ENCODE measurements at places on chromosomes 6 and 20.

DNA sequence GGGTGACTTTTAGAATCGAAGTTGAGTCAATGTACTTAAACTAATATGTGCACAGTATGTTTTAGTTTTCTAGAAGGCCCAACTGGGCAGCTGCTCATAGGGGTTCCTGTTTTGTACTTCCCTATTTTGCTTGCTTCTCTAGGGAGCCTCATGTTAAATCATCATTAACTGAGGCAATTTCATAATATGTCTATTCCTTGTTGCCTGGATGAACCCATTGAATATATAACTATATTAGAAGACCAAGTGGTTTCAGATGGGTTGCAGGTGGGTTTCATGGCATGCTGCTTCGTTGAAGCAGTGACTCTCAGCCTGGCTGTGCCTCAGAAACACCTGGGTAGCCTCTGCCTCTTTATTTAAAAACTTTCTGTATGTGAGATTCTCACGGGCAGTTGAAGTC lies 22.2 kb downstream of the CARMIL1 start:
- no peak for DNase-seq

DNA sequence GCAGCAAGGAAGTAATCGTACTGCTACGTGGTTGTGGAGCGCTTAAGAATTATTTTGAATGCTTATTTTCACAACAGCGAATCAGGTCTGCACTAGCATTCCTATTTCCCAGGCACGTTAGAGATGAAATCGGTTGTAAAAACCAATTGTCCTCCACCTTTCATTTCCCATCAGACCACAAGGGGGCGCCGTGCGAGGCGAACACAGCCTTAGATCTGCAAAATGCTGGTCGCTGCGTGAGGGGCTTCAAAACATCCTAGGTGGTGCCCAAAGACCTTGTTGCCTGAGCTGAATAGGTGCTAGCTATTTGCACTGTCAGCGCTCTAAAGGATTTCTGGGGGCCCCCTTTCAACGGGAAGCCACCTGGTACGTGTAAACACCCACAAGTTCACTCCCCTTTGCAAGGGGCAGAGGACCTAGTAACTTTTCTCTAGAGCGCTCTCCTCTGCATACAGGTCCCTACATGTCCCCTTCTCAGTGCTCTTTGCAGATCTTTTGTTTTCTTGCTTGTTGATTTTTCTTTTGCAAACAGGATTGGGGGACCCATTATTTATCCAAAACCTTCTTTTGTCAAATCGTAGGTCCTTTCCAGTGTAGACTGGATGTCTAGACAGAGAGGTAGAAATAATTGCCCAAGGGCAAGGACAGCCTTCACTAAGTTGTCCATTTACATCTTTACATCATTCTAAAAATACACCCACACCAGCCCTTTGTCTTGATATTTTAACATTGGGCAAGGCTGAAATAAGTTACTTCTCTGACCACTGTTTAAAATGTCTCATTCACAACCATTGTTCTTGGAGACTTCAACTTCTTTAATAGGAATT lies 59.8 kb downstream of the NEDD9 start:
- no peak for DNase-seq

DNA sequence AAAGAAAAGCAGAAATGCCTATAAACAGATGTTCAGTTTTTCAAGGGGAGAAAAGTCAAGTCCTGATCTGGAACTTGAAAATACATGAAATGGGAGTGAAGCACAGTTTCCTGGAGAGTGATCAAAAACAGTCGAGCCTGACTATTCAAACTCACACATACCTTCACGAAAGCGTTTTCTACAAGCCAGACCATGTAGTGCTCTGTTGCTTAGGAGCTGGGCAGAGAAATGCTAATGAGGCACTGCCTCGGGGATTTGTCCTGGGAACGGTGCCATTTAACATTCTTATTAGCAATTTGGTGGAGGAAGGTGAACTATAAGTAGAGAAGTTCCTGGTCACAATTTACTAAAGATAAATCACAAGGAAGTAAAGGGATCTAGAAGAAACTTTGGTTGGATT lies 5.9 kb downstream of the NHSL1 start:
- no peak for DNase-seq

DNA sequence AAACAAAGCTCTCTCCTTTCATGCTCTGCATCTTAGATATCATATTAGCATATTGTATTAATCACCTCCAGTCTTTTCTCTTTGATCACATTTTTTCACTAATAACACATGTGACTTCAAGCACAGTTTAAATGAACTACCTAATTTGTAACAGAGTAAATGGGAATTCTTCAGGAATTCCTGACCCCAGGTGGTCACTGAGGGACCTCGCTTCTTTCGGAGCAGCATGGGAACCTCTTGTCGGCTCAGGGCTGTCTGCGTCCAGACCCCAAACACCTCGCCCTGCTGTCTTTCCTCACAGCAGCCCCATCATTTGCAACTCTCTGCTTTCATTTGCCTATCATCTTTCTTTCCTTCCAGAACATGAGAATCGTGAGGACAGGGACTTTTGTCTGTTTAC lies 103.5 kb downstream of the DACT2 start:
- no peak for DNase-seq

GRCh38 chr6:12264671-12265070 lies 25.5 kb upstream of the EDN1 start:
- no peak for DNase-seq

- DNase-seq, result no peak
Measured at GRCh38 chr6:48747040-48747439, 636.0 kb upstream of the PTCHD4 start.

DNA sequence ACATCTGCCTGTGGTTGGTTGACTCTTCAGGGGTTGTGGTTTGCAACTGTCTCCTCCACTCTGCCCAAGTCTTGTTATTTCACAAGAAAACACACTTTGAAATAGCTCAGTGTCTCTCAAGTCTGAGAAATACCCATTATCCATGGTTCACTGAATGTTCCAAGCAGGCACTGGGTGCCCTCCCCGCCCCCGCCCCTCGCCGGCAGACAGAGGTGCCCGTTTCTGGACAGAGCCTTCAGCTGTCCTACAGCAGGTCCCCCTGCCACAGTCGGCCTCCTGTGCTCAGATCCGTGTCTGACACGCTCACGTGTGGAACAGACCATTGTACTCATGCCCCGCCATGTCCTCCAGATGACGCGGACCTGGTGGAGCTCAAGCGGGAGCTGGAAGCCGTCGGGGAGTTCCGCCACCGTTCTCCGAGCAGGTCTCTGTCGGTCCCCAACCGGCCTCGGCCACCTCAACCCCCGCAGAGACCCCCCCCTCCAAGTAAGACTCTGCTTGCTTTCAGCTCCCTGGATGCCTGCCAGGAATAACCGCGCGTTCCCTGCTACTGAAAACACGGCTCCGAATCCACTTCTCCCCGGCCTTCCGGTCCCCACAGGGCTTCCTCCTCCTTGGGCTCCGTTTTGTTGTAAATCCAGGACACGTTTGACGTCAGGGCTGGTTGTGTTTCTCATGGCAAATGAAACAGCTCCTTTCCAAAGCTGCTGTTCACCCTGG lies 81.4 kb downstream of the SERAC1 start:
- DNase-seq, result no peak

- no peak for DNase-seq
Measured at GRCh38 chr20:17369506-17369905, 142.7 kb downstream of the PCSK2 start.

GRCh38 chr6:15247500-15248450 lies 1.9 kb downstream of the JARID2 start:
- no peak for DNase-seq

DNA sequence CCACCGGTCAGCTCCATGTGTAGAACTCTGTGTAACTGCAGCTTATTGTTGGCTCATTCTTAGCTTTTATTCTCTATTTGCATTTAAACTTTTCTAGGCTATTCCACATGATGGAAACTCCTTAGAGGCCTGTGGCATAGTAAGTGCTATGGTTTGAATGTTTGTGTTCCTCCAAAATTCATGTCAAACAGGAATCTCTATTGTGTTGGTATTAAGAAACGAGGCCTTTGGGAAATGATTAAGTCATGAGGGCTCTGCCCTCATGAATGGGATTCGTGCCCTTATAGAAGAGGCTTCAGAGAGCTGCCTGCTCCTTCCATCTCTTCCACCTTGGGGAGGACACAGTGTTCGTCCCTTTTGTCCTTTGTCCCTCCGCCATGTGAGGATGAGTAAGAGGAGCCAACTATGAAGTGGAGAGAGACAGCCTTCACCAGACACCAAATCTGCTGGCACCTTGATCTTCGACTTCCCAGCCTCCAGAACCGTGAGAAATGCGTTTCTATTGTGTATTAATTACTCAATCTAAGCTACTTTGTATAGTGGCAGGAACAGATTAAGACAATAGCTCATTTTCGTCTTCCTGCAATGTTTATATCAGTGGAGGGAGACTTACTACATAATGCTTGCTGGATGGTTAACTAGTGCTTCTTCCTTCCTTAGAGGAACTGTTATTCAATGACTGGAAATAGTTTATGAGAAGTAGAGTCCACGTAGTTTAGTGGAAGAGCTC lies 361.1 kb downstream of the FARS2 start:
- DNase-seq, result no peak

GRCh38 chr6:7998103-7998725 lies 66.0 kb downstream of the BLOC1S5 start:
- no peak for DNase-seq

DNA sequence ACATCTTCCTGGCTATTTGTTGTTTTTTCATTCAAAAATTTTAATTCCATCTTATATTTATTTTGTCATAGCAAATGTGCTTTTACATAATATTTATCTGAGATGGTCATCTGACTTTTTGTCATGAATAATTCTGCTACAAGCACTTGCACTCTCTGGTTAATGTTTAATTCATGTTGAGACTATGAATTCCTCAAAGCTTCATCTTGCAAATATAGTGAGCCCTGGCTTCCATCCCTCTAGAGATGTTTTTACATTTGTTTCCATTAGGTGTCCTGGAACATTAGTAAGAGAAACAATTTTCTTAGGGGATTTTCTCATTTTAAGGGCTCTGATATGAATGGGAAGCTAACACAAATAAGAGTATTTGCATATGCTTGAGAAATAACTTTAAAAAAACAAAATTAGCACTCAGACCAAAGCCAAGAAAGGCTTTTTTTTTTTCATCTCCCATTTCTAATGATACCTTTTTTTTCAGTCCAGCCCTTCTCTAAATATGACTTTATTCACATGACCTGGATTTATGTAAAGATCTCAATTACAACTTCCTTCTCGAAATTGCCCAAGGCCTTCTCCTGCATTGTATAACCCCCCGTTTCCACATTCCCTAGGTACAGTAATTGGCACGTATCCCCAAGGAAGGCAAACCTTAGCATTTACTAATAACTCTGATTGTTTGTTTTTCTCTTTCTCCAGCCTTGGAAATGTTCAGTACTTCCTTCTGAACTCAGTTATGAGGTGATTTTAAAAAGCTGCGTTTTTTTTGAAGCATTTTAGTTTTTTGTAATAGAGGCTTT lies 797.0 kb upstream of the GJE1 start:
- no peak for DNase-seq

- DNase-seq, result no peak
Measured at GRCh38 chr6:57173056-57173885, 1.1 kb downstream of the BAG2 start.

- no peak for DNase-seq
Measured at GRCh38 chr20:12064540-12064939, 146.8 kb downstream of the BTBD3 start.

- DNase-seq, result no peak
Measured at GRCh38 chr6:16730738-16731477, 30.4 kb downstream of the ATXN1 start.

DNA sequence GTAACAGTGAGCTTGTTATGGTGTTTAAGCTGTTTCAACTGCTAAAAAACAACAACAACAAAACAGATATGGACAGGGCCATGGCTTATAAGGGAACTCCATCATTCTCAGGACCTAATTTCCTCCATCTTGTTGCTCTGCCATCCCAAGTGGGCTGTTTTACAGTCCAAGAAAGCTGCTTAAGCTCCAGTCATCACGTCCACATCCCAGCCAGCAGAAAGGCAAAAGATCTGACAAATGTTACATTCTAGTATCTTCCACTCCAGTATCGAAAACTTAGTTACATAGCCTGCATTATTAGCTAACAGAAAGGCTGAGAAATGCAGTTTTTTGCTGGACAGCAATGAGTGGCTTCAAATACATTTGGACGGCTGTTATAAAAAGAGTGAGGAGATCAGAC lies 23.0 kb upstream of the TFAP2A start:
- DNase-seq, result no peak

GRCh38 chr6:52904562-52905279 lies 4.8 kb downstream of the GSTA3 start:
- DNase-seq, result no peak

GRCh38 chr6:13178107-13178506 lies 150.2 kb downstream of the TBC1D7 start:
- DNase-seq, result no peak

DNA sequence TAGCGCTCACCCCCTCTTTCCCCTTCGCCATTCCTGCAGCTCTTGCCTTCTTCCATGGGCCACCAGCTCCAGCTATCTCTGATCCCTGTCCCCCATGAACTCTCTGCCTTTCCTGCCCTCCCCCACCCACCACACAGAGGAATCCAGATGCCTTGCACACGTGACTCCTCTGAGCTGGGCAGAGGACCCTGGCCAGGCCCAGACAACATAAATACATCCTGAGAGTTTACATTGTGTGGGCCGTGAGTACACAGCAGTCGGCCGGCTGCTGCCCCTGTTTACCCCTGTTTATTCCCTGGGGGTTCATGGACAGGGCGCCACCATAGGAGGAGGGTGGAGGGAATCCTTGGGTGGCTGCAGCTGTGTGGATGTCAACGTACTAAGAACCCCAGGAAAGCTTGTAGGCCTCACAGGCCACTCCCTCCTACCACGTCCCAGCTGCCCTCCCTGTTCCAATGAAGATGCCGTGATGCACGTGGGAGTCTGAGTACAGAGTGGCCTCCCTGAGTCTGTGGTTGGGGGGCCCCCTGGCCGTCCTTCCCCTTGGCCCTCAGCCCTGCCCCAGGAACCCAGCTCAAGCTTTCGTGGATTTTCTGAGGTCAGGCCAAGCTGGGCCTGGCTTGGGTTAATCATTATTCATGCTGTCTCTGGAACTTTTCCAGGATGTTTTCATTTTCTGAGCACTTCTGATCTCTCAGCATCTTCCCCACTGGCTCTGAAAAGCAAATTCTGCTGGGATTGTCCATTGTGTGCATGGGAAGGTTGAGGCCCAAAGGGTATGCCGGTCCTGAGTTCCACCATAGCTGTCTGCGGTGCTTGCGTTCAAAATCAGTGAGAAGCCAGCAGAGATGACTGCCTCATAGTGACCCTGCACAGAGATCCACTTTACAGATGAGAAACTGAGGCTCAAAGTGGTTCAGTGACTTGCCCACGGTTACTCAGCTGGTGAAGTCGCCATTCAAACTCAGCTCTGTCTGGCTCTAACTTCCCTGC lies 136.3 kb downstream of the MRPL14 start:
- DNase-seq, result no peak

Measured in T1000 (cell line).